ENCODE measurements at places on chromosomes 6 and 20.

GRCh38 chr20:63932606-63933160 is 23.5 kb downstream of the UCKL1 start:
- DNase-seq: no peak

DNA sequence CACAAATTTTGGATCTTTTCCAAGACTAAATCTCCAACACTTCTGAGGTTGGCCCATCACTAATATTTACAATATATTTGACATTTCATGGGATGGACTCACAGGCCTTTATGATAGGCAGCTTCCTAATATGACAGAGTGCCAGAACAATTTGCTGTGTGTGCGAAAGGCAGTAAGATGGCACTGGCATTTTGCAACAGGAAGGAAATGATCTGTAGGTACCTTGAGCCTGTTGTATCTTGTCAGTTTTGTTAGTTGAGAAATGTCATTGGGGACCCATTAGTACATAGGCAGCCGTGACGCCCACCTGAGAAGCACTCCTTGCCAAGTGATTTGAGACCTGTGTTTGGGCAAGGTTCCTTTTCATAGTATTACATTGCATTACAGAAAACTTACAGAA is 153.4 kb upstream of the HEY2 start:
- no peak for DNase-seq

- DNase-seq: no peak
Observed at GRCh38 chr20:46850416-46850815, 44.2 kb upstream of the EYA2 start.

DNA sequence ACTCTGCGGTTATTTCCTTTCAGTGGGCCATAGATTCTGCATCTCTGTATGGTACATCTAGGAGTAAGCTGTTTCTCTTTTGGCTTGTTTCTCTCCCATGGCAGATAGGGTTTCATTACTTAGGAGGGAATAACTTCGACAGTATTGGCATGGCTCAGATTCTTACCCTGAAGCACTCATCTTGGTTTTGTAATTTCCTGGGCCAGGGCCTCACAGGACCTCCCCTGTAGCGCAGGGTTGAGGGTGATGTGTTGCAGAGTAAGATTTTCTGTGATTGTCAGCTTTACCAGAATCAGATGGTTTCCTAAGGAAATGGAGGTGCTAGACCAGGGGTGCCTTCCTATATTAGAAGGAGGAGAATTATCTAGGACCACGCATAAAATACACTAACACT is 78.3 kb downstream of the STXBP5 start:
- DNase-seq: no peak

DNA sequence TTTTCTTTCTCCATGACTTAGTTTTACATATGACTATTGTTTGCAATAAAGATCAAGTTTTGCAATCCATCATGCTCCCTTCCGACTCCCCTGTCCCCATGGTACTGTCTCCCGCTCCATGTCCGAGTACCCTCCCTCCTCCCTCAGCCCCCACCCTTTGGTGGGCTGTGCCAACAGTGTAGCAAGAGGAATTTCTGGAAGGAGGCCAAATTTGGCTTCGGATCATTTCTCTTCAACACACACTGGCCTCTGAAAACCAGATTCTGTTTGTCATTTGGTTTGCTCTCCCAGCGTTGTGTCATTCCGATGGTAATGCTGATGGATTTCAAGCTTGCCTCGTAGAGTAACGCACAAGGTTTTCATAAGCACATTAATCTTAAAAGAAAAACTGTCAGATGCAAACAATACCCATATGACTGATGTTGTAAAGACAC is 22.9 kb upstream of the PAX1 start:
- DNase-seq: no peak

DNA sequence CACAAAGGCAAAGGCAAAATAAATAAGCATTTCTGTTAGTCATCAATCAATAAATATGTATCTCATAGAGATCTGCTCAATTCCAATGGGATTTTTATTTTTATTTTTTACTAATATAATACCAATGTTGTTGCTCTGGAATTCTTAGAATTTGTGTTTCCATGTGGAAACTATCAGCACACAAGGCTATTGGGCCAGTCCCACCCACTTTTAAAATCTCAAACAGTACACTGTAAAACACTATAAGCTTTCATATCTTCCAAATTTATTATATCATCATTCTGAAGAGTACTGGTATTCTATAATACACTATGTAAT is 563.8 kb upstream of the MARCKS start:
- no peak for DNase-seq

- no peak for DNase-seq
Observed at GRCh38 chr6:85585741-85586140, 7.9 kb downstream of the SNX14 start.

- DNase-seq: no peak
Observed at GRCh38 chr6:147611992-147612391, 103.5 kb downstream of the SAMD5 start.

DNA sequence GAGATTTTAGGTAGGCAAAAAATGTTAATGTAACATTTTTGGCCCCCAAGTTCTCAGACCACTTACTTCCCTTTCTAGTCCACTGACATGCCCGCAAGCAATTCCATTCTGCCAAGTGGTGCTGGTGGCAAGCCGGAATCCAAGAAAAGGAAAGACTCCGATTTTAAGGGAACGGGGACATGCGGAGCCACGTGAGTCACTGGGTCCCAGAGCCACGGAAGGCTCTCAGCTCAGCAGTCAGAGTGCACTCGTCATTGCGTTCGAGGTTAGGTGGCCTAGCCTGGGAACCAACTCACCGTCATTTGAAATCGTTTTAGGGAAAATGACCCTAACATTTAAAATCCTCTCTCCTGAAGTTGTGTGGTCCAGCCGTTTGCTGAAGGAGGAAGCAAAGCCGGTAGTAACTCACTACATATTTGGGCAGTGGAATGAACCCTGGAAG is 711 bp upstream of the SIRT5 start:
- no peak for DNase-seq

GRCh38 chr6:146886587-146887446 is 288.0 kb downstream of the ADGB start:
- no peak for DNase-seq

DNA sequence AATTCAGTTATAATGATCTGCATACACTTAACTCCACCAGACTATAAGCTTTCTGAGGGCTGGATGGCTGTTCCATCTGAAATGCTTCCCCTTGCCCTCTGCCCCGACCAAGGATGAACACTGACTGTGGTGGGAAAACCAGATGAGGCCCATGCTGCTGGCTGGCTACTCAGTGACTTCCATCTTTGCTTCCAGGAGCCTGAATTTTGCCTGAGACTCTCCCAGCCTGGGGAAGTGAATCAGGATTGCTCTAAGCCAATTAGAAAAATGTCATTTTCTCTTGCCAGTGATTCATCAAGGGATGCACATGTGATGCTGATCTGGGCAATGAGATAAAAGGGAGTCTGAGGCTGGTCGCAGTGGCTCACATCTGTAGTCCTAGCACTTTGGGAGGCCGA is 1.7 kb upstream of the TOMM34 start:
- DNase-seq: no peak

GRCh38 chr6:136344420-136344819 is 54.8 kb upstream of the BCLAF1 start:
- peak; percentile 55 for DNase-seq

DNA sequence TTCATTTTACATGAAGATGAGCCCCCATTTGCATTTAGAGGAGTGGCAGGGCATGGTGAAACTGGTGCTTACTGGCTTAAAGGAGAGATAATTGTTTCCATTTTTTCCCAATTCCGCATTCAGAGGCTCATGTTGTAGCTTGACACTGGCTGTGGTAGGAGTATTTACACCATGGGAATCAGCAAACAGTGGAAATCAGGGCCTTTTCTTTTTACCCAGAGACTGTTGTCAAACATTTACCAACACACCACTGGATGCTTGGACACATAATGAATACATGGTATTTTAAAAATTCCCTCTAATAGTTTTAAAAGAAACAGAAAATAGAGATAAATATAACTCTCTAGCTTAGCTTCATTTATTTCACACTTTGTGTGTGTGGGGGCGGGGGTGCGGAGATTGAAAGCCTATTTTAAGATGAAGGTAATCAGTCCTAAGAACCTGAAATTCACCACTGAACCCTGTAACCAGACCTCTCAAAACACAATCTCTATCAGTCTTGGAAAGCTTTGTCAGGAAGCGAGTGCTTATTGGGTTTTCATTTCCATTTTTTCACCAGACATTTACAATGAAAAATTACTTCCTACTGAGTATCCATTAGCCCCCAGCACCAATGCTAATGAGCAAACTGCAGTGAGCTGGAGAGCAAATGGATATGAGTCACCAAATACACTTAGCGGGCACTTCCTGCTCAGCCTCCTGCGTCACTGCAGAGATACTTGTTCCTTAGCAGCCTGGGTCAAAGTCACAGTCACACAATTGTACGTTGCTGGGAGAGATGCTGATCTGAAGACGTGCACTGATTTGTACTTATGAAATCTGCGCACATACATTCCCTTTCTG is 532.0 kb downstream of the BCKDHB start:
- DNase-seq: peak; percentile 71

DNA sequence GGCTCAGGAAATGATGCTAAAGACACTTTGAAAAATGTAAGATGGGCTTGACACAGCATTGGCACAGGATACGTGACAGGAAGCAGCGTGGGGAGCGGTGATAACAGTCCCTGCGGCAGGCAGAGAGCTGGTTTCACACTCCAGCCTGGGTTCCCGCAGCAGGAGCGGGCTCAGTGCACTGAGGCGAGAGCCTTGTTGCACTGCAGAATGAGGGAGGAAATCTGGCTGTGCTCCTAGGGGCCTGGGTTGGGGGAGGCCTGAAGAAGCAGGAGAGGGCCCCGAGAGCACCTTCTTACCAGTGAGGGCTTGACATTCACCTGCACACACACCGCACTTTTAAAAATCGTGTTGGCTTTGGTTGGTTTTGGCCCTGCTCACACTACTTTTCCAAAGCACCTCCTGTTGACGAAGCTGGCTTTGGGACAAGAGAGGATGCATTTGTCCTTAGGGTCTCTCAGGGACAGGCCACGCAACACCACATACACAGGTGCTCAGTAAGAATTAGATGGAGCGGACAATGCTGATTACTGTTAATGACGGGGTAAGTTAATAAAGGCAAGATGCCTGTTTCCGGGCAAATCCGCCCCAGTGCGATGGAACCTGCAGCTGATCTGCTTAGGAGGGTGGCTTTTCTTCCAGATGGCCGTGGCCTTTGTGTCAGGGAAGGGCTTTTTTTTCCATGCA is 49.4 kb upstream of the ARMC2 start:
- no peak for DNase-seq

DNA sequence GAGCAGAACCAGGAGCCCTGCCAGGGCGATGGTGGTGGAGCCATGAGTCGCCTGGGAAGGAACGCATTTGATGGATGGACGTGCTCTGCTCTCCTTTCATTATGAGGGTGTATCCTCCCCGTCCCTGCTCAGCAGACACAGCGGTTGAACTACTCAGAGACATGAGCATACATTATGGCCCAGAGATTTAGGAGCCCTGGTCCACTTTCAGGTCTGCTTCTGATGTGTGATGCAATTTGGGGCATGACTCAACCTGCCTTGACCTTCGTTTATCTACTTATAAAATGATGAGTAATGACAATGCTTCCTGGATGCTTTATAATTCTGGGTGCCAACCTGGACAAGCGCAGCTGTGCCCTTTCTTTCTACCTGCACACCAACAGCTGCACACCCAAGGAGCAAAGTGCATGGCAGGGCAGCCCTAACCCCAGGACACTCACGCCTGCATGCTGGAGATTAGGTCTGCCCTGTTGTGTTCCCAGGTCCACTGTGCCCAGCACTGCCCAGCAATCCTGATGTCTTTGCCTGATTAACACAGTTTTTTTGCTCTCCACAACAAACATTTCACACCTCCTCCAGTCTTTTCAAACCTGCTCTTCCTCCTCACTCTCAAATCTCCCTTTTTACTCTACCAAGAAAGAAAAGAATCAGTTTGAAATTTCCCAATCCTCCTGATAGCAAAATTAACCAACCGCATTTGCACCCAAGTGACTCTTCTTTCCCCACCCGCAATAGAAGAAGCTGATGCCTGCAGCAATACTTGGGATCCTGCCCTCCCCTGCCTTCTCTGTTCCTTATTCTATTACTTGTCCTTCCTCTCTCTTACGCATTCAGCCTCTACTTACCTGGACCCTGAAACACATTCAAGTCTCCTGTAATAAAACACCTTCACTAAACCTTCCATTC is 81.2 kb downstream of the EZR start:
- no peak for DNase-seq

GRCh38 chr20:2387180-2387577 is 6.5 kb downstream of the TGM6 start:
- no peak for DNase-seq

GRCh38 chr20:50270569-50270968 is 79.9 kb downstream of the CEBPB start:
- no peak for DNase-seq

DNA sequence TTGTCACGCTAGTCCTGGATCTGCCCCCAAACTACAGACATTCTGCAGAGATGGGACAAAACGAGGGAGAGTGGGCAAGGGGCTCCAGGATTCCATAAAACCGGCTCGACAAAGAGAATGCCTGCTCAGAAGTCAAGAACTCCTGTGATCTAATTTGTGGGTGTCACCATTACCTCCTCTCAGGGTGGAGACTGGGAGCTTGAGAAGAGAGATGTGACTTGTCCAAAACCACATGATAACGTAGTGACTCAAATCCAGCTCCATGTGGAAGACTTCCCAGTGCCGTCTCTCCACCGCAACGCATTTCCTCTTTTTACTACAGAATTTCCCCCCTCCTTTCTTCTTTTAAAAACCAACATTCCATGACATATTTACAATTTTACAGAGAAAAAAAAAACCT is 44.3 kb downstream of the TRERF1 start:
- DNase-seq: peak; percentile 42

DNA sequence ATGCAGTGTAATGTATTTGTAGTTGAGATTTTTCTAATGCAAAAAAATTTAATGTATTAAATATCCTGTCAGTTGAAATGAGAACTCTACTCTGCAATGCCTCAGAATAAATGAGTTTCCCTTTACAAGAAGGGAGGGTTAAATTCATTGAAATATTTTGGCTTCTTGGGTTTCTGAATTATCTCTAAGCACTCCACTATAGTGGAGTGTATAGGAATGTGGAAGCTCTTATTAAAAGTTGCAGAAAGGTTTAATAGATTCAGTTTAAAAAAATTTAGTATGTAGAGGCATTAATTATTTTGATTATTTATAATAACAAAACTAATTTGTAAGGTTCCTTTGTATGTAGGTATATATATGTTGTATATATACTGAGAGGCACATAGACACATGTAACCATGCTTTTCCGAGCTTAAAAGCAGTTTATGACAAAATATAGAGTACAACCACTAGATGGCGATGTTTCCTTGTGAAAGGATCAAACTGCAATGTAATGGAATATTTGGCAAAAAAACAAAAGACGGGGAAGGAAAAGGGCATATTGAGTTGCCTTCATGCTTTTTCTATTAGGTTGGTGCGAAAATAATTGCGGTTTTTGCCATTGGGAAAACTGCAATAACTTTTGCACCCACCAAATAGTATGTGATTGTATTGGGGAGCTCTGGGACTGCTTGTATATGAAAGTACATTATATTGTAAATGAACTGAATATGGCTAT is 144.2 kb downstream of the MYO6 start:
- peak; percentile 60 for DNase-seq

GRCh38 chr20:58651946-58652605 is 993 bp downstream of the STX16 start:
- no peak for DNase-seq

All from AG04450 (cell line).